SJCRH30 (cell line): ENCODE measurements at places on chromosomes 13 and 19. TPM values are rescaled to one million over a fixed set of nuclear protein-coding genes. Genes with fewer than 3 reads are reported as not detected.

DNA sequence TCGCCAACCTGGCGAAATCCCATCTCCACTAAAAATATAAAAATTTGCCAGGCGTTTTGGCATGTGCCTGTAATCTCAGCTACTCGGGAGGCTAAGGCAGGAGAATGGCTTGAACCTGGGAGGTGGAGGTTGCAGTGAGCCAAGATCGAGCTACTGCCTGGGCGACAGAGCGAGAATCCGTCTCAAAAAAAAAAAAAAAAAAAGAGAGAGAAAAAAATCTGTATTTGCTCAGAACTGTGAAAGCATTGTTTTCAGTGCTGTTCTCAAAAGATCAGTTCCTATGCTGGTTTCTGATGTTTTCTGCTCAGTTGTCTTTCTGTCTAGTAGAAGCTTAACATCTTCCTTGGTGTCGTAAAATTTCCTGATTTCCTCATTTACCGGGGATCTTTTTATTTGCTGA, 2.5 kb downstream of the SF3A2 start:
- DNase-seq, result no peak

The MIPEP gene
- 11.5 and 18.0 TPM in 2 replicates for total RNA-seq

The CATSPERD gene
- total RNA-seq, result not detected in 2 replicates

- DNase-seq, result no peak
Observed at GRCh38 chr19:4816950-4817278, 14.6 kb downstream of the TICAM1 start.

- no peak for DNase-seq
Observed at GRCh38 chr13:97342136-97342535, 91.8 kb upstream of the RAP2A start.

DNA sequence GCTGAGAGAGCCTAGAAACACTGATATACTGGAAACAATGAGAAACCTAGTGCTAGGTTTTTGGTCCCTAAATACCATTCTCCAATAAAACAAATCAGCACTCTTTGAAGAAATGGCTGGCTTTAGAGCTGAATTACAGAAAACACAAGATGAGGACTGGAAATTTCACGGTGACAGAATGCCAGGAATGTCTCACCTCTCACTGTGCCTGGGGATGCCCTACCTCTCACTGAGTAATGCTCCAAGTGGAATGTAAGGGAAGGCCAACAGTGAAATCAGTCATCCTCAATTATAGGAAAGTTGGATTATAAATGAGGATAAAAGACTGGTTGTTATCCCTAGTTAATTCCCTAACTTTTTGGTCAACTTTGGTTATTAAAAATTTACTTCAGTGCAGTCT, 259.0 kb downstream of the NALCN start:
- DNase-seq, result no peak

DNA sequence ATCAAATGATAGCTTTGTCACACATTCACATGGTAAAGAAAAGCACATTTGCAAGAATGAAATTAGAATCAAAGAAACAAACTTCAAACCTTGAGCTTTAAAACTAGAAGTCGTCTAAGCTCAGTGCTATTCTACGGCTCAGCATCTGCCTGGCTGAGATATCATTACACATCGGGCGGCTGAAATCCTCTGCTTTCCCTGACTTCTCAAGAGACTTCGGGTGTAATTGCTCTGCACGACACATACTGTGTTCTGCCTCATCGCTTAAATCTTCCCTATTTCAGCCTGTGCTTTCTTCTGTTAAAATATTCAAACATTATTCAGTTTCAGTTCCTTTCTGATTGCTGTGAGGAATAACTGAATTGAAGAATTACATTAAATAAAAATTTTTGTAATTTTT, 265.3 kb downstream of the NALCN start:
- no peak for DNase-seq

DNA sequence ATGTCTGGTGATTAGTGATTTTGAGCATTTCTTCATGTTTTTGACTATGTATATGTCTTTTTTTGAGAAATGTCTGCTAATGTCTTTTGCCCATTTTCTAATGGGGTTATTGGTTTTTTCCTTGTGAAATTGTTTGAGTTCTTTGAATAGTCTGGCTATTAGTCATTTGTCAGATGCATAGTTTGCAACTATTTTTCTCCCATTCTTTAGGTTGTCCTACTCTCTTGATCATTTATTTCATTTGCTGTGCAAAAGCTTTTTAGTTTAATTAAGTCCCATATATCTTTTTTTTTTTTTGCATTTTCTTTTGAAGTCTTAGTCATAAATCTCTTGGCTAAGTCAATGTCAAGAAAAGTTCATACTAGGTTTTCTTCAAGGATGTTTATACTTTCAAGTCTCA, 449.8 kb downstream of the DACH1 start:
- no peak for DNase-seq

GRCh38 chr19:8881512-8881911, 49.3 kb downstream of the MBD3L1 start:
- no peak for DNase-seq

DNA sequence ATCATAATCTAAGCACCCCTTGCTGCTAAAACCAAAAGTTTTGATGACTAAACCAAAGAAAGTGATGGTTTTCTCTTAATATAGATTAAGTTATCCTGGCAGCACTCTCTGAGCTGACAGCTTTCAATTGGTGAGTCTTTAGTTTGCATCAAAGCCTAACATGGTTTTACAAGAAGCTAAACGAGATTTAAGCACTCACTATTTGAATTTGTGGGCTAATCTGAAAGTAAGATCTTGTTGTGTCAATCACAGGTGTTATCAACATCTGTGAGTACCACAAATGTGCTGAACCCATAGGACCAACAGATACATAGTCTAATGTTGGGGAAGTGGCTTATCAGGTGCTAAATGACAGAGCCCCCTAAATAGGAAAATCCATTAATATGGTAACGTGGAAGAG, 223.9 kb downstream of the LHFPL6 start:
- no peak for DNase-seq

The PLIN5 gene
- 0.38 and 1.1 TPM in 2 replicates for total RNA-seq
